ENCODE measurements at places on chromosomes 12 and 14. TPM values are rescaled to one million over a fixed set of nuclear protein-coding genes. Genes with fewer than 3 reads are reported as not detected.

Gene SOAT2
- total RNA-seq: not detected

Gene TAS2R20
- total RNA-seq: 5.9 TPM

Gene PSMD9
- total RNA-seq: 37.2 TPM

Gene TCL1A
- total RNA-seq: not detected

Gene PRIMA1
- 38.4 TPM for total RNA-seq

Gene ACTR10
- 80.8 TPM for total RNA-seq

Gene CIROP
- not detected for total RNA-seq

Gene PZP
- total RNA-seq: not detected

Gene CD163
- total RNA-seq: 9.1 TPM
